ENCODE measurements at places on chromosomes 13 and 19.

GRCh38 chr19:11087870-11088505, 1.3 kb upstream of the LDLR start:
- DNase-seq = no peak

DNA sequence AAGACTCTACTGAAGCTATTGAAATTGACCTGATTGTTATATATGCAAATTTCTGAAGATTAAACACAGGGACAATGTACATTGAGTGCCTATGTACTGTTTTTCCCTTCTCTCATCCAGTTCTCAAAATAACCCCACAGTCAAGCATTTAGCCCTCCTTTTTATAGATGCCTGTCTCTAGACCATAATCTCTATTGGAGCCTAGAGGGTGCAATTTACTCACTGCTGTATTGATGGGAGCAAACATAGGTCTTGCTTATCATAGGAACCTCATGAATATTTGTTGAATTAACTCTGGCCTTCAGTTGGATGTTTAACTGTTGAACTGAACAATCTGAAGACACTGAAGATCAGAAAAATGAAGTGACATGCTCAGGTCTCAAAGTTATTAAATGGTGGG, 183.0 kb downstream of the RFC3 start:
- DNase-seq = no peak

GRCh38 chr13:93814658-93815057, 588.1 kb downstream of the GPC6 start:
- no peak for DNase-seq

DNA sequence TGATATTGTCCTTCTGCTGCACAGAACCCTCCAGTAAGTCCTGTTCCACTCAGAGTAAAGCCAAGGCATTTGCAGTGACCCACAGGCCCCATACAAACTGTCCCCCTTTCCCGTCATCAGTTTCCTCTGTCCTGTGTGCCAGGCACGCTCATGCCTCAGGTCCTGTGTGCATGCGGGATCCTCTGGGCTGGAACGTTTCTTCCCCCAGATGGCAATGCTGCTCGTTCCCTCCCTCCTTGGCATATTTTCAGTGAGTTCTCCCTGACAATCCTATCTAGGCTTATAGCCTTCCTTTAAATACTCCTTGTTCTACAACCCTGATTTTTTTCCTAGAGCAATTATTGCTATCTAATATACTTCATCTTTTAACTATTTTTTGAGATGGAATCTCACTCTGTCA, 5.7 kb downstream of the OPA3 start:
- DNase-seq = no peak

- DNase-seq = no peak
These were observed 79.8 kb upstream of the NBEA start for GRCh38 chr13:34862311-34862710.

Data from NCI-H187 (cell line).